ENCODE measurements at places on chromosomes 3 and 15.

DNA sequence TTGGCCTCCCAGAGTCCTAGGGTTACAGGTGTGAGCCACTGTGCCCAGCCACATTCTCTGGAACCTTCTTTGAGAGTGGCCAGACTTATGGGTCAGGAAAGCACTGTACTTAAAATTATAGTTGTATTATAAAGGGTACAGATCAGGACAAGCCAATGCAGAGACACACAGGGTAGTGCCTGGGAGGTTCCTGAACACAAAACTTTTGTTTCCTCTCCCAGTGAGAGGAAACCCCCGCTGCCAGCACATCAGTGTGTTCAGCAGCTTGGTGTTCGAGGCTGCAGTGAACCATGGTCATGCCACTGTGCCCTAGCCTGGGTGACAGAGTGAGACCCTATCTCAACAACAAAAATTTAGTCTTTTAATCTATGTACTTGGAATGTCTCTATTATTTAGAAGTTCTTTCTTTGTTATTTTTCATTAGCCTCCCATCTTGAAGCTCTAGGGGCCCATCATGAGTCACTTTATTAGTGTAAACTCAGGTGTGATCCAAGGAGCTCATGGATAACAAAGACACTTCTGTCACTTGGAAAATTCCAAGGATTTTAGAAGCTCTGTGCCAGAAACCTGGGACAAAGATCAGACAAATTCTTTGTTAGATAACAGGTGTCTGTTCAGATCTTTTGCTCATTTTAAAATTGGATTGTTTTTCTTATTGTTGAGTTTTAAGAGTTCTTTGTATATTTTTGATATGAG, 7.8 kb downstream of the BLOC1S6 start:
- no peak for DNase-seq

- no peak for DNase-seq
These were observed 83.1 kb upstream of the SETMAR start for GRCh38 chr3:4220065-4220464.

- no peak for DNase-seq
These were observed 91.8 kb downstream of the TOP2B start for GRCh38 chr3:25572919-25573385.

- DNase-seq, result no peak
These were observed 229.5 kb downstream of the TUSC7 start for GRCh38 chr3:116939091-116939490.

- no peak for DNase-seq
These were observed 129.4 kb upstream of the SLC24A5 start for GRCh38 chr15:47991357-47991756.

- DNase-seq, result no peak
These were observed 786.7 kb upstream of the CFAP20DC start for GRCh38 chr3:59836531-59836930.

GRCh38 chr3:146145642-146146041, 15.3 kb downstream of the PLOD2 start:
- DNase-seq, result no peak

GRCh38 chr3:54069961-54070360, 52.4 kb upstream of the CACNA2D3 start:
- DNase-seq, result no peak

- DNase-seq, result peak; percentile 63
These were observed 46.7 kb downstream of the CD200R1L start for GRCh38 chr3:112799946-112800345.

- no peak for DNase-seq
These were observed 41.8 kb downstream of the IQCB1 start for GRCh38 chr3:121793078-121793477.

DNA sequence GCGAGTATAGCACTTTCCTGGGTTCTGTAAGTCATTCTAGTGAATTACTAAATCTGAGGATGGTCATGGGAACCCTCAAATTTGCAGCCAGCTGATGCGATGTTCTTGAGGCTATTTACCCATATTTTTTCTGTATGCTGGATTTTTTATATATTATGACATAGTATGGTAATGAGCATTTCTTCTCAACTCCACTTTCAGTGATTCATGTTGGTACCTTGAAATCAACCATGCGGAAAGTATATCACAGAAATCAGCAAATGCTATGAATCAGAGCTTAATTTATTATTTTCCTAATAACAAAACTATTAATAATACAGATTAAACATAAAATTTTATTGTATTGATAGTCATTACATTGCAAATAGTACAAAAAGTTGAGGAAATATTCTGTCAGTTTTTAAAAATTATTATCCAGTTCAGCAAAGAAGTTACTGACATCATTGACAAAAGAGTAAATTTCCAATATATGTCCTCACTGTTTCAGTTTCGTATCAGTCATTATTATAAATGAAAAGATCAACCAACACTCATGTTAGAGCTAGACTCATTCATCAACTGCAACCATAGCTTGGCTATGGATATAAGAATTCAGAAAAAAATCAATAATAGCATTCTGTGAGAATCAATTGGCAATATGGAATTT, 164.3 kb upstream of the SETMAR start:
- no peak for DNase-seq

- DNase-seq, result no peak
These were observed 51.7 kb downstream of the TAFA4 start for GRCh38 chr3:68880632-68881031.

GRCh38 chr15:57502116-57502515, 89.6 kb upstream of the MYZAP start:
- DNase-seq, result no peak

- no peak for DNase-seq
These were observed 95.5 kb downstream of the ST6GAL1 start for GRCh38 chr3:187025656-187026316.

GRCh38 chr15:92904722-92905571, 4.8 kb downstream of the CHD2 start:
- no peak for DNase-seq

DNA sequence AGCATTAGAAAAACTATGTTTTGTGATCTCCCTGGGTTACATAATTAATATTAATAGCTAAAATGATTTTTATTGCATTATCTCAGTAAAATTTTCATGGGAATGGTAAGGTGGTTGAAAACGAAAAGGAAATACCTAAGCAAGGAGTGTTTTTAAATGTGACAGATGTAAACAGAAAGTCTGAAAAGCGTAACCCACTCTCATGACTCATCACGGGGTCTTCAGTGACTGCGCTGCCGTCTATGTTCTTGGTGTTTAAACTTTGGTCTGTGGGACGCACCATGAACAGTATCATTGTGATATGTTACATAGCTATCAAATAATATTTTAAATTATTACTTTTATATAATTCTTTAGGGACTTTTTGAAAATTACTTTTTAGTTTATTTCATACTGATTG, 19.8 kb downstream of the LRCH3 start:
- no peak for DNase-seq

DNA sequence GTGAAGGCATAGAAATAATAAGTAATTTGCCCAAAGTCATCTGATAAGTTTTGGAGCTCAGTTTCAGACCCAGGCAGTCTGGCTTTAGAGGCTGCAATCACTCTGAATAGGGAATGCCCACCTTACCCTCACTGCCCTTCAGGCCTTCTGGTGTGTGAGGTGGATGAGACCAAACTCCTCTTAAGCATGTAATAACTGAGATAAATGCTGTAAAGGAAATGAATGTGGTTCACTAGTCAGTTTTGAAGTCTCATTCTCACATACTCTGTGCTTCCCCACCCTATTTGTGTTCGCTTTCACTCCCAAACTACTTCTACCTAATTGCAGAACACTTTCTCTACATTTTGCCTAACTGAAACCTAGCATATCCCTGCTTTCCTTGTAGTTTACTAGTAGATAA, 144.1 kb downstream of the FILIP1L start:
- DNase-seq, result no peak

DNA sequence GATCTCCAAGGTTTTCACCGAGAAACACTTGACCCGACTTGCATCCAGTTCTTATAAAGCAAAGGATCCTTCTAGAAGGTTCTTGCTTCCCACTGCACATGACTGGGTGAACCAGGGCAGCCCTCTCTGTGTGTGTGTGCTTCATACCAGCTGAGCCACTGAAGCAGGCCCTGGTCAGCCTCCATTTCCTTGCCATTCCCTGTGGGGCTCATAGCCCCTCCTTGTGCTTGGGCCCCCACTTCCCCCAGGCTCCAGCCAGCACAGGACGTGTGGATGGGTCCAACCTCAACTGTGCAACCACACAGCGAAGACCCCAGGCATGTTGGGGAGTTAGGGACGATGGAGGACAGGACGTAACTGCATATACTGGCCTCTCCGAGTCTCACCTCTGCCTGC, 15.5 kb downstream of the KLF15 start:
- DNase-seq, result no peak

DNA sequence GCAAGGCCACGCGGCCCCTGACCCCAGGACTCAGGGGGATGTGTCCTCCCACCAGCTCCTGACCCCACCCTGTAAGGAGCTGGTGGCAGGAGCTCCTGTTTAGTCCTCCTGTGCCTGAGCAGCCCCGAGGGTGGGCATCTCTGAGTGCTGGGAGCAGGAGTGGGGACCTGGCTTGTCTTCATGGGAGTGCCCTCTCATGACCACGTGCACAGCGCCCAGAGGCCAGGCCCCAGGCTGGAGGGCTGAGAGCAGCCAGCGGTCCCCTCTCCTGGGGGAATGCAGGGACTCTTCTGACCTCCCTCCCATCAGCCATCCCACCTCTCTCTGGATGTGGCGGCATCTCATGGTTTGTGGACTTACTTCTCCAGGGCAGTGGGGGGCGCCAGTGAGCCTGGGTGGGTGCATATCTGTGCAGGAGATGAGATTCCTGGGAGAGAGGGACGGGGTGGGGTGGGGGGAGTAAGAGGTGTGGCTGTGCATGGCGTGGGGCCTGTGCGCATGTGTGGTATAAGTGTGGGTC, 205.6 kb downstream of the TBC1D2B start:
- no peak for DNase-seq

DNA sequence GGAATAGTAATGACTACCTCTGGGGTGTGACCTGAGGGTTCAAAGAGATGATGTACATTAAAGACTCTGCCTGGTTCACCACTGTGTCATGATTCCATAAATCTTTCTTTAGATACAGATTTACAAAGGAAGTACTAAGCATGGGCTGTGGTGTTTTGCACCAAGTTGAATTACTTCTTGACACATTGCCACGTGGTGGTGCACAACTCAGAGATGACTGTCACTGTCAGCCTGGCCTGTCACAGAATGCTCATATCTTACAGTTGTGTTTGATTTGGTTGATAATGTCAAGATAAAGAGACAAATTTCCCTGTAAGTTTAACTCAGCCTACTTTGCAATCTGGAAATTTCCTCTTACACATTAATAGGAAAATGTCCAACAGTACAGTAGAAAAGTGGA, 3.2 kb downstream of the CTDSPL start:
- DNase-seq, result no peak

DNA sequence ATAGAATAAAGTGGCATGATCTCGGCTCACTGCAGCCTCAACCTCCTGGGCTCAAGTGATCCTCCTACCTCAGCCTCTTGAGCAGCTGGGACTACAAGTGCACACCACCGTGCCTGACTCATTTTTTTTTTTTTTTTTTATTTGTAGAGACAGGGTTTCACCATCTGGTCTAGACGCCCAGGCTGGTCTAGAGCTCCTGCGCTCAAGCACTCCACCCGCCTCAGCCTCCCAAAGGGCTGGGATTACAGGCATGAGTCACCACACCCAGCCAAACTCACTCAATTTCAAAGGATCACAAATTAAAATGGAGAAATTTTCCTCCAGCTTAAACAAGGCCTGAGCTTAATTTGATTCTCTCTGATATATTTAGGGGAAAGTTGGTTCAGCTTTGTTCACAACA, 27.3 kb upstream of the NMB start:
- no peak for DNase-seq

DNA sequence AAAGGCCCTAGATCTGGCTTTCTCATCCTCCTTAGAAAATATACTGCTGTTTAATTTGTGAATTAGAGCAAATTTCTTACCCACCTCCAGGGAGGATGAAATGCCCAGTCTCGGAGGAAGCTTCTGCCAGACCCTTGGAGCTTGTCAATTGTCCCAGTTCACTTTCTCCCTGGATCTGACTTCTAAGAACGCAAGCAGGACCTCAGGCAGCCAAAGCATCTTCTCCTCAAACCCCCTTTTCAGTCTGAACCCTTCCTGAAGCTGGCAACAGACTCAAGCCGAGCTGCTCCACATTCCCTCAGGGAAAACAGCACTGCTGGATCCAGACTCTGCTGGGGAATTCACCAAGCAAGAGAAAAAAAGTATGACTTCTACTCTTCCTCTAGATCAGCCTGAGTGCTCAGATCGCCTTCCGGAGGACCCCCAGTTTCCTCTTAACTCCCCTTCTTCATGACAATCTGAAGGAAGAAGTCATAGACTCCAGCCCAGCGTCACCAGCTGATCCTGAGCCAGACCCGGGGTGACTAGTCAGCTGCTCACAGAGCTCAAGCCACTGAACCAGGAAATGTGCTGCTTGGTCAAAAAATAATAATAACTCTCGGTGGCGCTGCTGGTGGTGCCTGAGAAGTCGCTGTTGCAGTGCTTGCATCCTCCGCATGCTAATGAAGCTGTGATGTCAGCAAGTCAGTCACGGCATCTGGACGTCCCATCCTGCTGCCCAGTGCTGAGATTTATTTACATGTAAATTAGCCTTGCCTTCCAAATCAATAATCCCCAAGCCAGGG, at the start of gene PRICKLE2:
Gene PRICKLE2 (minus strand): TSS at position 641 of the 785 bp plus-strand sequence. CDS start 26,539 bp downstream, outside the sequence.
- DNase-seq, result peak; percentile 67

- peak; percentile 46 for DNase-seq
These were observed 508.5 kb upstream of the ATP11B start for GRCh38 chr3:182284793-182285192.

GRCh38 chr3:69787436-69788168, 48.3 kb downstream of the MITF start:
- DNase-seq, result peak; percentile 29

DNA sequence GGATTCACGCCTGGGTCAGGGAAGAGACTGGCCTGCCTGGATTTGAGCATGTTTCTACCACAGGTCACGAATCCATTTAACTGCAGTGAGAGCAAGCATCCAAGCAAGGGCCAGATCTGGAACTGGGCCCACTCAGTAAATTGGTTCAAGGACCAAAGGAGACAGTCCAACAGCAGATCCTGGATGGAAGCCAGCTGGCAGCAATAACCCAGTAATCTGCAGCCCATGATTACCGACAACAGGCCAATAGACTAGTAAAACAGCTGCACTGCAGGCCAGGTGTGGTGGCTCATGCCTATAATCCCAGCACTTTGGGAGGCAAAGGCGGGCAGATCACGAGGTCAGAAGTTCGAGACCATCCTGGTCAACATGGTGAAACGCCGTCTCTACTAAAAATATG, 11.8 kb downstream of the SAMD7 start:
- DNase-seq, result peak; percentile 64

GRCh38 chr3:139780593-139780992, 102.8 kb upstream of the NMNAT3 start:
- DNase-seq, result no peak

DNA sequence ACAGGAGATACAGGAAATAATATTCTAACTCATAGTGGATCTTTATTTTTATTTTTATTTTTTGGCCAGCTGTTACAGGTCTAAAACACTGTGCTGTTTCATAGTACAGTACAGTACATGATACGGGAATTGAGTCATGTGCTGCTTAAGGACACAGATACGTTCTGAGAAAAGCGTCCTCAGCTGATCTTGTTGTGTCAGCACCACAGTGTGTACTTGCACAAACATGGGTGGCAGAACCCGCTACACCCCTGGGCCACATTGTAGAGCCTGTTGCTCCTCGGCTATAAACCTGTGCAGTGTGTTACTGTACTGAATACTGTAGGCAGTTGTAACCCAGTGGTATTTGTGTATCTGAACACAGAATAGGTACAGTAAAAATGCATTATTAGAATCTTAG, 183.4 kb downstream of the OR4M2 start:
- no peak for DNase-seq
